Activated T-helper 1 cell treated with anti-CD3 and anti-CD28 coated beads, Interleukin-12 subunit alpha, Interleukin-12 subunit beta, Interleukin-2, Interleukin-4 antibody, amounts not matched to agents 30 ng/mL and 10 ng/mL and 1 ng/mL, durations not matched to agents 14 hours and 24 hours and 36 hours (primary cell): ENCODE measurements at places on chromosomes 12 and 14.

DNA sequence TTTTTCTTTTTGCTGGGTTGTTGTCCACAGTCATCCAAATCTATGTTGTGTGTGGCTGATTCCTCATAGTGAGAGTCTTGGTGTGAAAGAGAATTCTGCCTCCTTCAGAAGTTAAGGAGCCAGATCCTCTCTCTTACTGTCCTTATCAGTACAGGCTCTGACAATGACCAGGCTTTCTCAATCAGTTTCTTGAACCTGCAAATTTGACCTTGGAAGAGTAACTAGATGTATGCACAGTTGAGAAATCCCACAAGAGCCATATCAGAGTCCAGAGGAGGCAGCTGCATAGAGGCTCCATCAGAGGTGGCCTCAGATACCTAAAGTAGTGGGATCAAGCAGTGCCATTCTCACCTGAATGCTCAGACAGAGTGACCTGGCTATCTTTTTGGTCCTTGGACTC lies 5.5 kb upstream of the GALC start:
- DNase-seq, result no peak

GRCh38 chr12:117643971-117644370 lies 282.5 kb upstream of the NOS1 start:
- DNase-seq, result no peak

DNA sequence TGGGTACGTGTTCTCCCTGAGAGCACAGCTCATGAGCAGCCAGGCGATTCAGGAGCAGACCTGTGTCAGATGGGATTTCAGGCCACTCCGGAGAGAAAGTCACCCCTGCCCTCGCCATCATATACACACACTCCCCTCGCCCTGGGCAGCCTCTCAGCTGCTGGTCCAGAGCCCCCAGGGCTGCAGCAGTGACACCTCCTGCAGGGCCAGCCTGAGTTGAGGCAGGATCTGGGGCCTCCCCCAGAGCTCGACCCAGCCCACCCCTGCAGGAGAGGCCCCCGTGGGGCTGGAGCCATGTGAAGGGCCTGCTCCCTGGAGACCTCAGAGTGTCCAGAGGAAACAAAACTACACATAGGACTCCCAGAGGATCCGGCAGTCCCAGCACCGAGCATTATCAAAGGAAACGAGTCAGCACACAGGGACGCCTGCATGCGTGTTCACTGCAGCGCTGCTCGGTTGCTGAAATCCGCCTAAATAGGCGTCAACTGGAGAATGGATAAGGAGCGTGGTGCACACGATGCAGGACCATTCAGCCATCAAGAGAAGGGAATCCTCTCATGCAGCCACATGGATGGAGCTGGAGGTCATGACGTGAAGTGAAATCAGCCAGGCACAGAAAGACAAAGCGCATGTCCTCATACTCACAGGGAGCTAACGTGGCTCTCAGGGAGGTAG lies 104.0 kb downstream of the TNFAIP2 start:
- no peak for DNase-seq

DNA sequence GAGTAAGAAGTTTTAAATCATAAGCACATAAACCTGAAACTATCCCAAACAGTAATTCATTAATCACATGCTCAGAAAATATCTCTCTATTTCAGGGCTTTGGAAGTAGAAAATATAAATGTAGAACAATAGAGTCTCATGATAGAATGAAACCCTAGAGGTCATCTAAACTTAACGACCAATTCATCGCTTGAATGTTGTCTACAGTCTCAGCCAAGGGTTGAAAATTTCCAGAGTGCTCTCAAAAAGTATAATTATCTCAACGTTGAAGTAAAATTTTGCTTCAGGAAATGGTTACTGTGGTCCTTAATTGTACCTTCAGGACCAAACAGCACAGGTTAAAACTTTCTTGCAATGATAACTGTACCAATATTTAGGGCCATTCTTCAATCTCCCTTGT lies 1053.6 kb upstream of the SEL1L start:
- no peak for DNase-seq

DNA sequence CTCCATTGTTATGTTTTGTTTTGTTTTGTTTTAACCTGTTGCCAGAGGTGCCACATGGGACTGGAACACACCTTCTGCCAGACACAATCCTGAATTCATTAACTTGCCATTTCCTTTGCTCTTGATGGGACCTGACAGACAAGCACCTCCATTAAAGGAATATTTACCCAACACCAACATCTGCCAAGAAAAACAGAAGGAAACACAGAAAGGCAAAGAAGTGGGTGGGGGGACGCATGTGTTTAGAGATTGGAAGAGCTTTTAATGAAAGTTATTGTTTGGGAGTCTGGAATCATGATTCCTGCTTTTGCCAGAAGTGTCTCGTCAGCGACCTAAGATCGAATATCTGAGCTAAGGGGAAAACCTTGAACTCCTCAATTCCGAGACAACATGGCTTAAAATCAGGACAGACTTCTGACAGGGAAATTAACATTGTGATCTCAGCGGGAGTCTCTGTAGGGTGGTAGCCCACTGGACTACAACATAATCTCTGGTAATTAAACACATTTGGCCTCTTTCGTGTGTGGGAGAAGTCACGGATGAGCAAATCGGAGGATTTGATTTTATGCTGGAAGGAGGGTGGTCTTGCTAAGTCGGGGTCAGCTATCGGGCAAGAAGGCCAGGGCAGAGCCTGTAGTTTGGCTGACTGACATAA lies 210.4 kb upstream of the FAR2 start:
- no peak for DNase-seq

GRCh38 chr14:84483072-84483420 lies 1046.9 kb upstream of the FLRT2 start:
- DNase-seq, result no peak

DNA sequence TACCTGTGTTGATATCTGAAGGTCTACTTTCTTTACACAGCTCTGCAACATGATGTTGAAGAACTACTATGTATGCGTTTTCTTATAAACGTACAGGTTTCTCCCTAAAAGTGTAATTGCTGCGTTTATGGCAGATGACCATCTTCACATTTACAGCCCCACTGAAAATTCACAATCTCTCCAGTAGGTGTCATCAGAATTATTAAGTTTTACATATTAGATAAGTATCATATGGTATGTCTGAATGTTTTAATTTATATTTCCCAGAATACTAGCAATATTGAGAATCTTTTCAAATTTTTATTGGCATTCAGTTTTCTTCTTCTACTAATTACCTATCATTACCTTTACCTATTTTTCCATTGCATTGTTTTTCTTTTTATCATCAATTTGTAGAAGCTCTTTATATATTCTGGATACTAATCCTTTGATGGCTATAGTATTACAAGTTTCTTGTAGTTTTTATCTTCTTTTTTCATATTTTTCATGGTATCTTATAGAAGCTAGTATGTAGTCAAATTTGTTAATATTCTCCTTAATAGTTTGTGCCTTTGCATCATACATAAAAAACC lies 123.5 kb downstream of the CAPZA3 start:
- no peak for DNase-seq

GRCh38 chr12:71981149-71981548 lies 42.5 kb downstream of the TPH2 start:
- no peak for DNase-seq
